Neural crest cell (in vitro differentiated cells): ENCODE measurements at places on chromosomes 4 and X.

DNA sequence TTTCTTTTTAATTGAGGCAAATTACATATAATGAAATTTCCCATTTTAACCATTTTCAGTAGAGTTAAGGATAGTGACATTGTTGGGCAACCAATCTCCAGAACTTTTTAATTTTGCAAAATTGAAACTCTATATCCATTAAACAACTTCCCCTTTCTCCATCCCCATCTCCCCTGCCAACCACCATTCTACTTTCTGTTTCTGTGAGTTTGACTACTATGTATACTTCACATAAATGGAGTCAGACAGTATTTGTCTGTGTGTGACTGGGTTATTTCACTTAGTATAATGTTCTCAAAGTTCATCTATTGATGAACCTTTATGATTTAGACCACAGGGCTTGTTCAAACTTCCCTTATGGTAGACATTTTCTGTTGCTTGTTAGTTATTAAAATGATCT is 364.5 kb upstream of the MAD2L1 start:
- no peak for DNase-seq

GRCh38 chr4:54513204-54513603 is 144.6 kb upstream of the KIT start:
- DNase-seq = no peak

GRCh38 chr4:86934147-86934770 is 552 bp upstream of the AFF1 start:
- no peak for DNase-seq

GRCh38 chr4:27128443-27128842 is 267.8 kb downstream of the STIM2 start:
- DNase-seq = no peak

DNA sequence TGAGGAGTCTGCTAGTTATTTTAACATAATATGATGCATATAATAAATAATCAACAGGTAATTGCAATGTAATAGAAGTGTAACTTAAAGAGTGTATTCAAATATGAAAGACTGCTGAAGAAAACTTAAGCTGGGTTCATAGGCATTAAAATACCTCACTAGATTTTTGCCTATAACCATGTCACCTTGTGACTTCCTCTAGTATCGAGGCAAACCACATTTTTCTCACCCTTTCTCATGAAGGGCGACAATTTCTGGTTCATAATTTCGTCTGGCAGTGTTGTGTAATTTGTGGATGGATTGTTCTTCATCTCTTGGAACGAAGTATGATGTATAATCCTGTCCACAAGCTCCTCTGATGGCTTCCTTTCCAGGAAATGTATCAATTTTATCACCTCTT is 16.0 kb downstream of the SULT1E1 start:
- DNase-seq = no peak

DNA sequence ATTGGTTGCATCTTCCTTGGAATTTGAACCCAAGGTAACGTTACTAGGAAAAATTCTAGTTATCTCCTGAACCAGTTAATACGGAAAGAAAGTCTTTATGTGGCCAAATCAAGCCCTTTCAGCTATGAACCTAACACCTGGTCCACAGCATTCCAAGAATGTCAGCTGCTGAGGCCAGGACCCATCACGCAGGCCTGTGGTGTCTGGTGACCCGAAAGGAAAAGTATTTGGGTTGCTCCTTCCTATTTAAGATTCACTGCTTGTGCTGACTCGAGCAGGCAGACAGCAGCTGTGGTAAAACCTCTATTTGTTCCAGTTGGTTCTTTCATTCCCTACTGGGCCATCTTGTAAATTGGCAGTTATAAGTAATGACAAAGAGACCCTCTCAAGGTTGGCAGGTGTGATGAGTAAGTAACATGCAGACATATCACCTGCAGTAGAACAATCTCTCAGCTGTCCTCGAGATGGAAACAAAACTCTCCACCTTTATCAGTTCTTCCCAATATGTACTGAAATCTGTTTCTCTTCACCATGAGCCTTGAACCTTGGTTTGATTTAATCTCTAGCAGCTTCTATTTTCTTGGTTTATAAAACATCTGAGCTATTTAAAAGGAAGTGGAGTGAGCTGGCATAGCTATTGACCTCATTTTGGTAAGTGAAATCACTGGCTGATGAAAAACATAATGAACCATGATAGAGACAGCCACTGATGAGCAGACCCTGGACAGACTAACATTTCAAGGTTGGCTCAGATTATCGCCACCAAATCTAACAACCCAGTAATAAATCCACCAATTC is 182.1 kb upstream of the SMIM31 start:
- no peak for DNase-seq

DNA sequence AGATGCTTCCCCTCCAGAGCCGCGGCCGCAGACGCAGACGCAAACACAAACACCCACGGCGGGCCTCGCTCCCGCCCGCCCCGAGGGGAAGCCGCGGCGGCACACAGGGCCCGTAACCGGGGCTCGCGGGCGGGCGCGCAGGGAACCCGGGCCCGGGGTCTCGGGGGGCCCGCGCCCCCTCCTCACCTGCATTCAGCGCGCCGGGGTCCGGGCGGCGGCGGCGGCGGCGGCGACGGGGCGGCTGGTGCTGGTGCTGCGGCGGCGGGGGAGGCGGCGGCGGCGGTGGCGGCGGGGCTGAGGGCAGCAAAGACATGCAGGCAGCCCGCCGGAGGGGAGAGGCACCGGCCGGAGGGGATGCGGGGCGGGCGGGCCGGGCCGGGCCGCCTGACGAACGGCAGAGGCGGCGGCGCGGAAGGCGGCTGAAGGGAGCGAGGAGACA is 255 bp upstream of the CNOT6L start:
- no peak for DNase-seq

DNA sequence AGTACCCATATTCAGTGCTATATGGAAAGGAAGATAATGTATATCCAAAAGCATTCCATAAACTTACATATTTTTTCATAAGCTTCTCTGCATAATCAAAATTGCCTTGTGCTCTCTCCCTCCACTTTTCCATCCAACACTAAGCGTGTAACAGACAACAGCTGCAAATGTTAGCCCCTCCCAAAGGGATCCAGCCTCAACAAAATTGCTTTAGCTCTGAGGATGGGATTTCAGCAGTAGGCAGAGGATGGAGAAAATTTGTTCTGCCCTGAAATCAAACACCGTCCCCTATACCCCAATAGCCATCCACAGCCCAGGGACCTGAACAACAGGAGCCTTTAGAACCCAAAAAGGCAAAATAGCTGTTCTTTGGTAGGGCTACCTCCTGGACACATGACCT is 28.8 kb upstream of the FGF13 start:
- no peak for DNase-seq

- DNase-seq = no peak
Observed at GRCh38 chr4:74483226-74483911, 38.4 kb downstream of the AREG start.

GRCh38 chr4:181478656-181479055 is 764.5 kb upstream of the TENM3 start:
- DNase-seq = no peak

- DNase-seq = no peak
Observed at GRCh38 chr4:83708500-83709175, 172.7 kb downstream of the GPAT3 start.

GRCh38 chrX:70253377-70254062 is 6.5 kb downstream of the P2RY4 start:
- no peak for DNase-seq

DNA sequence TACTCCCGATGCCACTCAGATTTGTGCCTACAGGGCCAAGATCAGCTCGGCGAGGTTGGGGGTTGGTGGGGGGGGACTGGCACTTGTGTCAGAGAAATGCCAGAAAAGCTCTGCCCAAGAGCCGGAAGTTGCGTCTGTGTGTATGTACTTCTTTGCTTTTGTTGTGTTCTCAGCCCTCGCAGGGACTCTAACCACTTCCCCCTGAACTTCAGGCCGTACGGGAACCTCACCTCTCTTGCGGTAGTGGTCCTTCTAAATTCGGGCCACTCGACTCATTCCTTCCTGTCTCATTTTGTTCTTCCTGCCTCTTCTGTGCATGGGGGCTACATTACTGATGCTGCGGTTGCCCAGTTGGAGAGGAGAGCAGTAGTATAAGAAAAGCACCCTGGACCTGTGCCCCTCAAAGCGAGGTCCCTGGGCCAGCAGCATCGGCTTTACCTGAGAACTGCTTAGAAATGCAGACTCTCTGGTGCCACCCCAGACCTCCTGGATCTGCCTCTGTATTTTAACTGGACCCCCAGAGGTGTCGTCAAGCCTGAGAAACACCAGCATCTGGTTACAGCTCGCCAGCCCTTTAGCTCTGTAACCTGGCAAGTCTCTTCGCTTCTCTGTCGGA is 146.3 kb upstream of the RPS6KA3 start:
- DNase-seq = no peak

GRCh38 chr4:38302910-38303309 is 342.7 kb downstream of the PTTG2 start:
- DNase-seq = no peak

- DNase-seq = no peak
Observed at GRCh38 chr4:40316333-40316781, 18.8 kb upstream of the CHRNA9 start.

DNA sequence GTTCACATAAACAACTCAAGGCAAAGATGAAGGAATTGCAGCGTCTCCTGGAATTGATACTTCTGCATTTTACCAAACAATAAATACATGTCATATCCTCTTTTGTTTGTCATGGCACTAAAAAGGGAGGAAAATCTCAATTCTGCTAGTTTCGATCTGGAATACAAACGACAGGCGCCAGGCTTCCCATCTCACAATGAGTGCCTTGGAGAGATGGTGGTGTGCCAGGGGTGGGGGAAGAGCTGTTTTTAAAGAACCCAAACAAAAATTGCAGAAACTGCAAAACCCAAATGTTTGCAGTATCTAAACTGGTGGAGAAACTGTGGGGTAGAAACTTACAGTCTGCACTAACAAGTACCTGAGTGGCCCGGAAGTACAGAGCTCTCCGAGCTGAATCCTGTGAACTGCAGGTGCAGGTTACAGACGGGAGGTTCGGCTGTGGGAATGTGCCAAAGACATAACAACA is 53.0 kb upstream of the KLF3 start:
- DNase-seq = no peak
